Thoracic aorta (tissue), 2 donors: ENCODE measurements at places on chromosomes 4 and X. TPM values are rescaled to one million over a fixed set of nuclear protein-coding genes. Genes with fewer than 3 reads are reported as not detected.

ZNF732 gene
- total RNA-seq = 4.7 TPM

- DNase-seq = no peak
Measured at GRCh38 chr4:113467581-113467980, 294.0 kb downstream of the CAMK2D start.

DNA sequence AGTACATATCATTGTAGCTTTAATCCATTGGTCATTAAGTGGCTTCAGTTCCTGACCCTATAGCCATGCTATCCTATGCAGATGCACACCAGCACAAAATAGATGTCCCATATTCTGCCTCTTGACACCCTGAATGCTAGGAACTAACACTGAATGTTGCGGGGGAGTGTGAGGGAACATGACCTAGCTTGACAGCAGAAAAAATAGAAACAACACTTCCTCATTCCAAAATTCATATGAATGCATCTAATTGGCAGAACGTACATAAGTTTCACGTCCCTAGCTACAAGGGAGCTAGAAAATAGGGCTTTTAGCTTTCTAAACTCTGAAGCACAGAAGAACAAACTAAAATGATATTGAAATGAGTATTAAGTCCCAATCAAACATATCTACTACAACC lies 14.4 kb upstream of the DCAF8L1 start:
- no peak for DNase-seq

GUCY1B1 gene
- 34.1 TPM for total RNA-seq

- DNase-seq = no peak
Measured at GRCh38 chrX:30920271-30920670, 31.2 kb upstream of the TAB3 start.

GRCh38 chr4:38237139-38237538 lies 276.9 kb downstream of the PTTG2 start:
- DNase-seq = no peak

GRCh38 chr4:174318829-174319764 lies 35.4 kb downstream of the CEP44 start:
- DNase-seq = no peak

ZRSR2 gene
- 7.1 TPM for total RNA-seq

DNA sequence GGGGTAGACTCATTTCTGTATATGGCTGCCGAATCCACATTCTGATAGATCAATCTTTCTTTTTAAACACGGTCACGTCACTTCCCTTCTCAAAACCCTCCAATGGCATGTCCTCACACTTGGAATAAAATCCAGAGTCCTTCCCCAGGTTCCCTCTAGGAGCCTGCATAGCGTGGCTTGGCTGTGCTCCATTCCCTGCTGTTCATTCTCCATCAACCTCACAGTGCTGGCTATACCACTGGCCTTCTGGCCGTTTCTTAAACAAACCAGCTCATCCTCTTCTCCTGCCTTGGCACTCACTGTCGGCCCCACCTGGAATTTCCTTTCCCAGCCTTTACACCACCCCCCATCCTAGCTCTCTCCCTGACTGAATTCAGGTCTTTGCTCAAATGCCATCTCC lies 77.1 kb downstream of the RBM47 start:
- no peak for DNase-seq

DNA sequence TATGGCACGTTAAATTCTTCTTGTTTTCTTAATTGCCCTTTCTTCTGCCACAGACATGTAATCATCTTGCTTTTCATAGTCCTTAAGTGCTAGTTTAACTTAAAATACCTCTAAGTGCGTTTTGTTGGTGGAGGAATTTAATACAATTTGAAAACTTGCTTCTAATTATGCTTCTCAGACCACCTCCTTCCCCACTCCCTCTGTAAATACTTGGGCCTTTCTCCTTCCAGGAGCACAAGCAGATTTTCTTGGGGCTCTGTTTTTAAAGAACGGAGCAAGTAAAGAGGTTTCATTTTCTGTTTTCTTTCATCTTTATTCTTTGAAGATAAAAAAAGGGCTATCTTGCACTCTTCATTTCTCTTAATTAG lies 559 bp upstream of the PCDH18 start:
- no peak for DNase-seq

- no peak for DNase-seq
Measured at GRCh38 chr4:20378181-20378580, 126.5 kb downstream of the SLIT2 start.

NIPAL1 gene
- 0.68 TPM for total RNA-seq

LNX1 gene
- total RNA-seq = 12.6 TPM

CT45A10 gene
- total RNA-seq = not detected

DNA sequence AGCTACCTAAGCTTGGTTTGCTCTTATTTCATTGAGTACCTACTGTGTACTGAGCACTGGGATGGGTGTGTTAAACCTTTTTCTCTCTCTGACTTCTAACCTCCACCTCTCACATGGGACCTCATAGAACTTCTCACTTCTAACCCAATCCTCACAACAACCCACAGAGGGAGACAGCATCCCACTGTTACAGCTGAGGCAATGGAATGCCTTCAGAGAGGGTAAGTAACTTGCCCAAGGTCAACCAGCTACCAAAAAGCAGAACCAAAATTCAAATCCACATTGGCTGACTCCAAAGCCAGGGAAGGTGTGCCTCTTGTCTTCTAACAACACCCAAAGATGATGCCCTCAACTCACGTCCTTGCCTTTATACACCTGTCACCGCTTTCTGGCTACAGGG lies 5.4 kb downstream of the SEL1L3 start:
- DNase-seq = no peak

- DNase-seq = no peak
Measured at GRCh38 chr4:94226763-94227162, 19.1 kb downstream of the SMARCAD1 start.

- DNase-seq = no peak
Measured at GRCh38 chr4:125393825-125394224, 79.1 kb downstream of the FAT4 start.

DNA sequence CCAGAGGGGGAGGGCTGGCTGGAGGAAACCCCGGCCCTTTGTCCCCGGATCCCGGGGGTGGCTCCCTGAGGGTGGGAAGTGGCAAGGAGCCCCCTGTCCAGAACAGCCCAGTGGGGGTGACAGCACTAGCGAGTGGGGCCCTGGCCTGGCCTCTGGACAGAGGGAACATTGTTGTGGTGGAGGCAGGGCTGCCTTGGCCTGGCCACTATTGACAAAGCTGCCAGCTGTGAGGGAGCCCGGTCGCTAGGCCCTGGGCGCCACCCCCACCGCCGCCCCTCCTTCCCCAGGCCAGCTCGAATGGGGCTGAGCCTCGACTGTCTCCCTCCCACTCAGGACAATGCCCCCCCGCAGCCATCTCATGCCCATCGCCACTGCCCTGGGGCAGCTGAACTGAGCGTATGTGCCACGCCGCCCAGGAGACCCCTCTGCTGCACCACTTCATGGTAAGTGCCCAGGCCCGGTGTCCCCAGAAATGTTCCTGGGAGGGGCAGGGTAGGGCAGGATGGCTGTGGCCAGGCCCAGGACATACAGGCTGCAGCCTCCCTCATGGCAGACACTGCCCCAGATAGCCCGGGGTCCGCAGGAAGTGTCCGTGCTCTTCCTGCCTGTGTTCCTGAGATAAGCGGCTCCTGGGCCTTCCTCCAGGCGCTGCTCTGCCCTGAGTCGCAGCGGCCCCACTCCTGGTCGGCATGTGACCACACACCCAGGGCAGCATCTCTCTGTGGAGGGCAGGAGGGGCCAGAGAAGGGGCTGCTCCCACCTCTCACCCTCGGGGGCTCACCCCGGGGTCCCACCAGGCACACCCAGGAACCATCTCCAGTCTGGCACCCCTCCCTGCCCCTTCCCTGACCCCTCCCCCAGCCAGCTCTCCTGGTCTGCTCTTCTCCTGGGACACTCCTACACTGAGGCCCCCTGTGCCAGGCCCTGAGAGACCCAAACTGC lies 1.4 kb downstream of the PLXNB3 start:
- DNase-seq = no peak

TNMD gene
- total RNA-seq = not detected

- no peak for DNase-seq
Measured at GRCh38 chrX:39421006-39421405, 619.7 kb downstream of the MID1IP1 start.

MTMR8 gene
- total RNA-seq = 3.5 TPM

- DNase-seq = no peak
Measured at GRCh38 chr4:122636697-122637096, 15.8 kb upstream of the IL21 start.

DNA sequence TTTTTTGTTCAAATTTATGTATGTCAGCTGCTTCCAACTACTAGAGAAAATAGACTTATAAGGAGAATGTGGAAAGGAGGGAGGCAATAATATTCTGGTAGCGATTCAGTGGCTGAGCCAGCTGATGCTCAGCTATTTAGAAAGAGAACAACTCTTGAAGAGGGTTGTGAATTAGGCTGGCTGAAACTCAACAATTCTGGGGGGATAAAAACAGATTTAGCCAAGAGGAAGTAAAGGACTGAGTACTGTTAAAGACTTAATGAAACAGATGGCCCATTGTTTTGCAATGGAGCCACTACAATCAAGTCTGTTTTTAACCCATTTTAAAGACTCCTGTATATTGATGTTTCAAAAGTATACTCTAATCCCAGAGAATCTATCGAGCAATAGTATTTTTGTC lies 1058.9 kb downstream of the C4orf33 start:
- DNase-seq = no peak

MAB21L2 gene
- total RNA-seq = 13.9 TPM

PABPC4L gene
- total RNA-seq = 2.2 TPM

DNA sequence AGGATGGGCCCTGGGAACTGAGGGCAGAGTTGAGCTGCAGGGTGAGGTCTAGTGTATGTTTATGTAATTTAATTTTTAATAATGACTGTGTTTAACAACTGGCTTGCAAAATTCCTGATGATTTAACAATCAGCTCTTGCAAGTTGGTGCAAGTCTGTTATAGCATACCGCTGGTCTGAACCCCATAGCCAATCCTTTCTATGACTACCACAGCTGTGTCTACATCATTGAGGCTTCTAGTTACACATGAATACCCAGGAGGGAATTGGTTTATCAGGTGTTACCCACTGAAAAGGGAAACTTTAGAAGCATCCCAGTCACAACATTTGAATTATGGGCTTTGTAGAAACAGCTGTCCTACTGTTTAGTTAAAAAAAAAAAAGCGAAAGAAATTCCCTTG lies 38.3 kb downstream of the SUPT20HL1 start:
- no peak for DNase-seq

DNA sequence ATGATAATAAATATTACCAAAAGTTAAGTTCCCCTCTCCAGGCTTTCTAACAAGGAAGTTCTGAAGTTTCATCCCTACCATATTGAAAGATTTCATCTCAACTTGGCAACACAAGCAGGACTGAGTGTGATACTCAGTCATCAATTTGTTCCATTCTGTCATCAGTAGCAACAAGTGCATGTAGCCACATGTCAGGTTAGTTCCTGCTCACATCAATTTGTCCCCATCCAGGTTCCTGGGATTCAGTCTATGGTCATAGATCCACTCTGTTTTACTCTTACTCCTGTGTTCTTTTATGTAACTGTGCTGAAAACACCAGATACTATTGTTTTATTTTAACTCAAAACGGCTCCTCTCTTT lies 22.2 kb downstream of the SMPX start:
- DNase-seq = no peak

DNA sequence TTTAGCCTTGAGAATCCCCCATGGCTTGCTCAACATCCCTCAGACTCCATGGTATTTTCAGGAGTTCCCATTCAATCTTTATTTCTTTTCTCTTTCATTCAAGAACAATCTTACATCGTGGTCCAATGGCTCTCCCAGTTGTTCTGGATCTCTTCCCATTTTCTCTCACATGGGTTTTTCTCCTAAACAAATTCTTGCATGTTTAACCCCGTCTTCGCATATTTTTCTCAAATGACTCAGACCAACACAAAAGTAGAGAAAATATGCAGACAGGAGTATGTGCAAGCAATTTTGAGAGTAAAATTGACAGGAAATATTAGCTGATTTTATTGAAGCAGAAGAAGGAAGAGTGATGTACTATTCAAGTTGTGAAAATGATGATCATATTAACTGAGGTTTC lies 396.4 kb upstream of the TRAM1L1 start:
- no peak for DNase-seq

DNA sequence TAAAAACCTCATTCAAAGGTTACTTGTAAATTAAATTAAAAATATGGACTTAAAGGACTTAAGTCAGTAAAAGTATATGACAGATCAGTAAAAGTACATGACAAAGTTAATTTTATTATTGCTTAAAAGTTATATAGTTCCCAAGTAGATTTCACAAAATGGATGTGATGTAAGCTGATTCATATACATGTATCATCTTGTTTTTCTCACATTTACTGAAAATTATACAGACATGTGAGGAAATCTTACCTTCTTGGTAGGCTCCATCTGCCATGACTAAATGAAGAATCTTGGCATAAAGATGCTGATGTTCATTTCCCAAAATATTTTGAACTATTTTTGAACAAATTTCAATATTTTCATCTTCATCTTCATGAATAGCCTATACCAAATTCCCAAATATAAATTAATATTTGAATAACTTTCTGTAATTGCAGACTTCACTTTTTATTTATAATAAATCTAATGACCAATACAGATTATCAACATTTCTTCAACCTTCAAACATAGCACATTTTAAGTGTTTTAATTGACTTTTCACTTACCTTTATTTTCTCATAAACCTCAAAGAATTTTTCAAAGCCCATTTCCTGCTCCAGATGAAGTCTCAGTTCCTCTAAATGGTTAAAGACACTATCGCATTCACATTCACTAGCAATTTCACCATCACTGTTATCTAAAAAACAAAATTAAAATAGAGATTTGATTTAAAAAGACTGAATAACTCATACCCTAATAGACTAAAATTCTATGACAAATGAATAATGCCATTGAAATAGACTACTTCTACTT lies 129.4 kb upstream of the SH3RF1 start:
- no peak for DNase-seq

GRCh38 chr4:158865520-158866177 lies 96.8 kb downstream of the FNIP2 start:
- no peak for DNase-seq

- no peak for DNase-seq
Measured at GRCh38 chr4:122671919-122672490, 51.1 kb upstream of the IL21 start.

DNA sequence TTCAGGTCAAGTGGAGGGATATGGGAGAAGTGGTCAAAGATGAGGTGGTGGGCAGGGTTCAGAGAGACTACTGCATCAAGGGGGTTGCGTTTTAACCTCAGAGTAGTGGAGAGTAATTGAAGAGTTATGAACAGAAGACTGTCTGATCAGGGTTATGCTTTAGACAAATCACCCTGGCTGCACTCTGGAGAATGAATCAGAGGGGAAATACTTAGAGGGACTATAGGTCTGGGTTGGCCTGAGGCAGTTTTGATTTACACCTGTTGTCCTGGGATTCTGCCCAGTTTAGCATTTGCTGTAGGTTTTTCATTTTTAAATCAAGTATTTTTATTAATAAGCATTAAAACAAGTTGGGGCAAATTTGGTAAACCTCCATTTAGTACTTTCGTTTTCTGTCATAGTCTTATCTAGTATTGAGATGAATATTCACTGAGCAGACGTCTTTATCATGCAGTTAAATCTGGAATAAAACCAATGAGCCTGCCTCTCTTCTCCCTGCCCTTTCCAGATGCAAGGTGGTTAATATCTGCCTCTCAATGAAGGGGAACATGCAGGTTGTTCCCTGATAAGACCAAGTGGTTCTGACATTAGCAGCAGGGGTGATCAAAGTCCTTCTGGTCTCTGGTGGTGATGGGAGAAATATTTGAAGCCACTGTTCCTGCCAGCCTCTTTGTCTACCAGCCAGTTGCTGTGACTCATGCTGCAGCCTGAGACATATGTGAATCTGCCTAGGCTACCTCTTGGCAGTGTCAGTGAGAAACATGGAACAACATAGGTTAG lies 116.0 kb upstream of the RPS6KA3 start:
- no peak for DNase-seq

KDR gene
- 10.0 TPM for total RNA-seq

GRCh38 chr4:62194342-62194741 lies 994.2 kb downstream of the ADGRL3 start:
- no peak for DNase-seq

IL13RA2 gene
- total RNA-seq = 42.2 TPM

CRMP1 gene
- 1.8 TPM for total RNA-seq
